Effector memory CD8-positive, alpha-beta T cell (primary cell): ENCODE measurements at places on chromosomes 11 and 22.
A peak's percentile ranks its signal among the peaks of the same experiment; 100 is the strongest.

DNA sequence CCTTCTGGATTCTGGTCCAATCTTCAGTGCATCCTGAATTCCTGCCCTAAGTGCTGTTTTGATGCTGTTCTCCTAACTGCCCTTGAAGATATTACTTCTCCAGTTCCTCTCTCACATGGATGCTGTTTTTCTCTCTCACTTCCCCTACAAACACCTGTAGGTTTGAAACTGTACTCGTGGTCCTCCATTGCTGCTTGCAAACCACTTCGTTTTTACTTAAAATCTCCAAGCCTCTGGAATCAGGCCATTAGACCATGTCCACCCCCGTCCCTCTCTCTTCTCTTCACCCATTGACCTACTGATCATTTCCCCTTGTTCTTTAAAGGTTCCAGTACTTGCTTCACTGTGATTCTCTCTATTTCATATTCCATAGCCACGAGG, 988.1 kb downstream of the NTM start:
- no peak for DNase-seq

DNA sequence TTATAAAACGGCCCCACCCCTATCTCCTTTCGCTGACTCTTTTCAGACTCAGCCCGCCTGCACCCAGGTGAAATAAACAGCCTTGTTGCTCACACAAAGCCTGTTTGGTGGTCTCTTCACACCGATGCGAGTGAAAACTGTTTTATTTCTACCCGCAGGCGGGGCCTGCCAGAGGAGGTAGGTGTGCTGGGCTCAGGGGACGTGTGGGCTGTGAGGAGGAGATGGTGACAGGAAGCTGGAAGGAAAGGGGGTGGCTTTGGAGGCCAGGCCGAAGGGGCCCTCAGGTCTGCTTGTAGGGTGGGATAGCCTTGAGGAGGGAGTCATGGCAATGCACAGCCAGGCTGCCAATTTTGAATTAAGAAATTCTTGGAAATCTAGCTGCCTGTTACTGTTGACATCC, 21.3 kb upstream of the KRTAP5-7 start:
- DNase-seq, result no peak

- DNase-seq, result peak; percentile 84
Measured at GRCh38 chr22:36977401-36977861, 41.8 kb downstream of the TST start.

DNA sequence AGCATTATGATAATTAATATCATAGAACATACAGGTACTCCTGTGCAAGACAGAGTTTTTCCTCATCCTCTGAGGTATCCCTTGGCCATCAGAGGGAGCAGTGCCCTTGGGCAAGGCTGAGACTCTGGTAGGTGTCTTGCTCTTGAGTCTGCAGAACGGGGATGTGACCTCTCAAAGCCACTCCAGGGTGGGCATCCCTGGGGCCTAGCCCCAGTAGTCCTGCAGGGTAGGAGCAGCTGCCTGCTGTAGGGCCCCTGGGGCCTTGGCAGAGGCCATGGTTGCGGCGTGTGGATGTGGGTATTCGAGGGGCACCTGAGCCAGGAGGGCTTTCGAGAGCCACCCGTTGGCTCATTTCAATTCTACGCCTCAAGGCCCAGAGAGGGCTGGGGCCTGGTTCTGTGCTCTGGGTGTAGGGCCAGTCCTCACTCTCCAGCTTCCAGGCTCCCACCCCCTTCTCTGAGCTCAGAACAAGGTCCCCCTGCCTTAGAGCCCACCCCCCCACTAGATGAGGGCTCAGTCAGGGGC, 7.7 kb upstream of the OMP start:
- no peak for DNase-seq

- no peak for DNase-seq
Measured at GRCh38 chr11:75313513-75314272, 37.8 kb downstream of the ARRB1 start.

- no peak for DNase-seq
Measured at GRCh38 chr11:78926633-78927338, 352.1 kb upstream of the NARS2 start.

DNA sequence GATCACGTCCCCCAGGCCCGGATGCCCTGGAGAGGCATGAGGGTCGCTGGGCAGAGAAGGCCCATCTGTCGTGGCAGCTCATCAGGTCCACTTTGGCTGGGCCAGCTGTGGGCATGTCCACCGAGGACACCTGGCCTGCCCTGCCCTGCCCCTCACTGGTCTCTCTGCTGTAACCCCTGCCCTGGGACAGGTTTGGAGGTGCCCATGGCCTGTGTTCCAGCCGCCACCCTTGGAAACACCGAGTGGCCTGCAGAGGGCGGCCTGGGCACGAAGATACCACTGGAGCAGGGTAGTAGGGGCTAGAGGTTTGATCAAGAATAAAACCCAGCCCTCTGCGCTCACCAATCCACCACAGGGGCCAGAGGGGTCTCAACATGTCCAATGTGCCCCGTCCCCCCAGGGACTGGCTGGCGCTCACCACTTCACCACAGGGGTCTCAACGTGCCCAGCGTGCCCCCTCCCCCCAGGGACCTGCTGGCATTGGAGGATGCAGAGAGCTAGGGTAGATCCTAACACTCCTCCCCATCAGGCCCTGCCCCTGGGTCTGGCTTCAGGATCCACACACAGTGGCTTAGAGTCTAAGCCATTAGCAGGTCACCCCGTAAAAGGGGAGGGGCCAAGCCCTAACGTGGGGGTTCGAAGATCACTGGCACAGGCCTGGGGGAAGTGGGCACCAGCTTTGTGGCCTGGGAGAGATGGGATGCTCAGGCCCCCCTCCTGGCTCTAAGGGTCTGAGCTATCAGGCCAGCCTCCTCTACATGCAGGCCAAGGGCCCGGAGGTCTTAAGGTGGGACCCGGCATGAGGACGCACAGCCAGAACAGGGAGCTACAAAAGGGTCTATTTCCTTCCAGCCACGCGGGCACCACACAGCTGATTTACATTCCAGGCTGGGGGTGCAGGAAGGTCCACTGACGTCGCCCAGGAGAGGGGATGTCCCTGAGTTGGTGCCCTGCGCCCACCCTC, 1.3 kb upstream of the HDAC10 start:
- peak; percentile 69 for DNase-seq

- DNase-seq, result no peak
Measured at GRCh38 chr11:114154271-114155047, 94.9 kb downstream of the ZBTB16 start.

GRCh38 chr11:9091044-9091922, at the start of gene SCUBE2:
SCUBE2 (minus strand) TSS chr11:9091599; CDS start chr11:9091528, 71 bp downstream.
- no peak for DNase-seq

GRCh38 chr22:37425800-37426705, 1.2 kb downstream of the ELFN2 start:
- no peak for DNase-seq

- no peak for DNase-seq
Measured at GRCh38 chr11:43245466-43245865, 66.3 kb upstream of the API5 start.

DNA sequence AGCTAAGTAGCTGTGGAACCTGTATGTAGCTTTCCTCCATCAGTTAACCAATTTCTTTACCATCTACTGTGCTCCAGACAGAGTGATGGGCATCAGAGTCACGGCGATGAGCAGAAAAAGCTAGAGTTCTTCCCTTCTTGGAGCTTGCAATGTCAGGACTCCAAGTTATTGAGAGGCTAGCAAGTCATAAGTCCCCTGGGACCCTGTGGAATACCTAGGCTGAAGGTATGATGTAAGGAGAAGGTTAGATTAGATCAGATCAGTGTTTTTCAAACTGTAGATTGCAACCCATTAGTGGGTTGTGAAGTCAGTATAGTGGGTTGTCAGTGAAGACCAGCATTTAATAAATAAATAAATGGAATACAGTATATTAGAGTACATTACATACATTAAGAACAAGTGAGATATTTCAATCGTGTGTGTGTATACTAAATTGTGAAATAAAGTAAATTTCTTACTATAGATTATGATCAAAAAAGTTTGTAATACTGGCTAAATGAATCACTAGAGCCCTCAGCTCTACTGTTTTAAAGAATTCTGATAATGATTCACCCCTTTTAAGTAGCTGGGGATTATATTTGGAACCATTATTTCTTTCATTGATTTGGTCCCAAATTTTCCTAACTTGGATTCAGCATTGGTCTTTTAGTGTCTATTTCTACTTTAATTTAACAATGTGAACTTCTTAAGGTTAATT, 52.3 kb downstream of the RASSF10 start:
- no peak for DNase-seq

GRCh38 chr11:103315248-103315647, 206.0 kb downstream of the DYNC2H1 start:
- no peak for DNase-seq

DNA sequence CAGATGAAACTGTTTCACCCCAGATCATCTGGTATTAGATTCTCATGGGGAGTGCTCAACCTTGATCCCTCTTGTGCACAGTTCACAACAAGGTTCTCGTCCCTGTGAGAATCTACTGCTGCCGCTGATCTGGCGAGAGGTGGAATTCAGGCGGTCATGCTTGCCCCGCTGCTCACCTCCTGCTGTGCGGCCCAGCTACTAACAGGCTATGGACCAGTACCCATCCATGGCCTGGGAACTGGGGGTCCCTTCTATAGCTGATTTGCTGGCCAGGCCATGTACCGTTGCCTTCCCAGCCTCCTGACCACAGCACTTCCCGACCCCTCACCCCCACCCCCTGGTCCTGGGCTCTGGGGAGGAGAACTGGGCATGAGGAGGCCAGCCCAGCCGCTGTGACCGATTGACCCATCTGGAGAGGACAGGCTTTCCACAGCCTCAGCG, 2.6 kb downstream of the PHLDA2 start:
- no peak for DNase-seq

DNA sequence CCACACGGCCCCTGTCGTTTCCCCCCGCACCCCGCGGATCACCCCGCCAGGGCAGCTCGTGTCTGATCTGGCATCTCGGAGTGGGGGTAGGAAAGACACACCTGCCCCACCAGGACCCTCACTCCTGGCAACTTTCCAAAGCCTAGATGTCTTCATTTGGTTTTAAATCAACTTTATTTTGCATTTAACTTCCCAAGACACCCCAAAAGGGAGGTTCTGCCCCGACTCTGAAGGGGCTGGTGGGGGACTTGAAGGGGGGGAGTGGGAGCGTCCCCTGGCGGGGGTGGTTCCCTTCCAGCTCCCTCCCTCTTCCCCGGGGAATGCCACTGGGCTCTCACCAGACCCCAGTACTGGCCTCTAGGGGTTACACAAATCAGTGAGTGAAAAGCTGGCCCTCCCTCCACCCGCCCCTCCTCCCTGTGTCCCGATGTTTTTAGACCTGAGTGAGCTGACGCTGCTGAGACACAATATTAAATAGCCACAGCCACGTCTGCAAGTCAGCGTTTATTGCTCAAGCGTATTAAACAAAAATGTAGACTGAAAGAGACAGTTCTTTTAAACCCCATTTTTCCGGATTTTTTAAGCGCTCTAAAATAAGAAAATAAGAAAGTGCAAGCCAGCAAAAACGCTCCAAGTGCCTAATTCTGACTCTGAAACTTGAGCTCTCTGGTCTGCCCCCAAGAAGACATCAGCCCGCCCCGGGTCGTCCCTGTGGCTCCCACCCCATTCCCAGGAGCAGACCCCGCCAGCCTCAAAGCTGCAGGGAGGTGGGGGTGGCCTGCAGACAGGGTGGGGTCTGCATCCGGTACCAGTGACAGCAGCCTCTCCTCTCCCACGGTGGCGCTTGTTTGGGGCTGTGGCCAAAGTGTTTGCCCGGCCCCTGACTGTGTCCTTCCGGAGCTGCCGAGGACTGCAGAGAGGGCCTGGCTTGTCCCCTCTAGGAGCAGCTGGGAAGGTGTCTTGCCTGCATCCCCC, 1.1 kb upstream of the TTLL8 start:
- DNase-seq, result no peak

GRCh38 chr11:4606231-4607015, 1.6 kb downstream of the TRIM68 start:
- no peak for DNase-seq

DNA sequence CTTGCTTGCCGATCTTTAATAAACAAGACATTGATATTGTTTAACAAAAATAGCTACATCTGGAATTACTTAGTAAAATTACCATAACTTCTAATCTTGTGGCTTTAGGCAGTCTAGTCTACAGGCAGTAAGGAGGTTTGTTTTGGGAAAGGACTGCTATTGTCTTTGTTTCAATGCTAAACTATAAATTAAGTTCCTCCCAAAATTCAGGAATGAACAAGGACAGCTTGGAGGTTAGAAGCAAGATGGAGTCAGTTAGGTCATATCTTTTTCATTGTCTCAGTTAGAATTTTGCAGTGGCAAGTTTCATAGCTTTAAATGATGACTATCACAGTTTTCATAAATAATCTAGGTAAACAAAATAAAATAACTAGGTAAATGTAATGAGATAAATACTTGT, 36.1 kb upstream of the INCENP start:
- no peak for DNase-seq

- no peak for DNase-seq
Measured at GRCh38 chr11:26963764-26964163, 30.1 kb upstream of the FIBIN start.

- DNase-seq, result peak; percentile 37
Measured at GRCh38 chr22:37019309-37020191, at the start of the genes MPST and TST. MPST (plus strand) TSS chr22:37019742; CDS start chr22:37019837, 95 bp downstream. TST (minus strand) TSS chr22:37019447; CDS start chr22:37018732, 715 bp downstream.

- no peak for DNase-seq
Measured at GRCh38 chr11:69599502-69599901, 41.5 kb upstream of the CCND1 start.

- no peak for DNase-seq
Measured at GRCh38 chr11:103662880-103663279, 373.6 kb upstream of the DDI1 start.

- no peak for DNase-seq
Measured at GRCh38 chr11:113350336-113351067, 36.1 kb downstream of the TTC12 start.

DNA sequence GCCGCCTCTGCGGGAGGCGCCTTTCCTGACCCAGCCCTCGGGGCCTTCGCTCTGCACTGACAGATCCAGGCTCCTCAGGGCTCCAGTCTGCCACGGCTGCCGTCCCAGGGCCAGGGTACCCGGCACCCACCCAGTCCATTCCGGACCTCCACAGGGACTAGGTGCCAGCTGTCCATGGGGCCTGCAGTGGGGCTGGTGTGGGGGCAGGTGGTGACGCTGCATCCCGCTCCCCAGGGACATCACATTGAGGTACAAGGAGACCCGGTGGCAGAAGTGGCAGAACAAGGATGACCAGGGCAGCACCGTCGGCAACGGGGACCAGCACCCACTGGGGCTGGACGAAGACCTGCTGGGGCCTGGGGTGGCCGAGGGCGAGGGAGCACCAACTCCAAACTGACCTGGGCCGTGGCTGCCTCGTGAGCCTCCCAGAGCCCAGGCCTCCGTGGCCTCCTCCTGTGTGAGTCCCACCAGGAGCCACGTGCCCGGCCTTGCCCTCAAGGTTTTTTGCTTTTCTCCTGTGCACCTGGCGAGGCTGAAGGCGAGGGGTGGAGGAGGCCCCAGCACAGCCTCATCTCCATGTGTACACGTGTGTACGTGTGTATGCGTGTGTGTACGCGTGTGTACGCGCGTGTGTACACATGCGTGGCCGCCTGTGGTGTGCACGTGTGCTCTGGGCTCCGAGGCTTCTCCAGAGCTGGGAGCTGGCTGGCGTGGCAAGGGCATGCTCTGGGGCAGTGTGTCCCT, 16.7 kb downstream of the RNH1 start:
- no peak for DNase-seq
